ENCODE measurements at places on chromosomes 11 and 22. TPM values are rescaled to one million over a fixed set of nuclear protein-coding genes. Genes with fewer than 3 reads are reported as not detected.
A peak's percentile ranks its signal among the peaks of the same experiment; 100 is the strongest.

DNA sequence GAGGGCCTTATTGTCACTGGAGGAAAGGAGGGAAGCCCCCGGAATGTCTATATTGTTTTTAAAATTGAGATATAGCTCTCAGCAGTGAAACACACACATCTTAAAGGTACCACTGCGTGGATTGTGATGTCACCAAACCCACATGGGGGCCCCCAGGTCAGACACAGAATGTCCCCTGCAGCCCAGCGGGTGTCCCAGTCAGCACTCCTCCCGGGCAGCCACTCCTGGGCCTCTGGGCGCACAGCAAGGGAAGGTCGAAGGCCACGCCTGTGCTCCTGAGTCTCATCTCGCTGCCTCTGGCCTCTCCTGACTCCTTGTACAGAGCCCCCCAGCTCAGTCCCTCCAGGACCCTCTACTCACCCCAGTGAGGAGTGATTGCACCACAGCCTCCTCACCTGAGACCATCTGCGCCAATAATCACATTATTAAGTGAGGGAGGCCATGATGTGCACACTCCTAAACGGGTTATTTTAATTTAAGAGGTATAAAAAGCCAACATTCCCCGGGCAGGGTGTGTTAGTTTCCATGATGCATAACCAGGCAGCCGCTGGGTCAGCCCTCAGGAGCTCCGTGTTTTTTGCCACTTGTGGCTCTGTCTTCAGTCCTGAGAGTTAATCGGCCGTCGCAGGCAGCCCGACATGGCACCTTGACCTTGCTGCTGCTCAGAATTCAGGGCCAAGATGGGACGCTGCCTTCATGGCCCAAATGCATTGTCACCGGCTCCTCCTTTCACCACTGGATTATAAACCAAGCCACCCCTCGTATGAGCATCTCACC lies 1089.3 kb downstream of the BRD1 start:
- H3K27ac ChIP-seq, result no peak overlapping the region
- H3K36me3 ChIP-seq, result no peaks in the 10 kb centered on the region
- peaks cover 15% of the 10 kb centered on the region for H3K27me3 ChIP-seq

- H3K36me3 ChIP-seq, result no peaks in the 10 kb centered on the region
- no peak overlapping the region for H3K4me3 ChIP-seq
These were observed 316.7 kb downstream of the DLG2 start for GRCh38 chr11:85310479-85310878.

HMOX1 gene
- total RNA-seq, result 3.0 TPM

DNA sequence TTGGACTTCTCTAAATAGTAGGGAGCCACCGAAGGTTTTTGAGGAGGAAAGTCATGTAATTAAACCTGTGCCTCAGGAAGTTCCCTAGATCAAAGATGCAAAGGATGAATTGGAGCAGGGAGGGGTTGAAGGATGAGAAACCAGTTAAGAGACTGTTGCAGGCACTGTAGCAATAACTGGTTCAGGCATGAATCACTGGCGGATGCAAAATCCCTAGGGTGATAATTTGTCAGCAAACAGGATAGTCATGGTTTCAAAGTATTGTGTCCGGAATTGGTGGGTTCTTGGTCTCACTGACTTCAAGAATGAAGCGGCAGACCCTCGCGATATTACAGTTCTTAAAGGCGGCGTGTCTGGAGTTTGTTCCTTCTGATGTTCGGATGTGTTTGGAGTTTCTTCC lies 19.9 kb downstream of the TRIOBP start:
- DNase-seq, result no peak
- no peak overlapping the region for H3K27ac ChIP-seq
- peaks cover 2% of the 10 kb centered on the region for H3K4me1 ChIP-seq
- no peaks in the 10 kb centered on the region for H3K36me3 ChIP-seq
- no peaks in the 10 kb centered on the region for H3K27me3 ChIP-seq

DNA sequence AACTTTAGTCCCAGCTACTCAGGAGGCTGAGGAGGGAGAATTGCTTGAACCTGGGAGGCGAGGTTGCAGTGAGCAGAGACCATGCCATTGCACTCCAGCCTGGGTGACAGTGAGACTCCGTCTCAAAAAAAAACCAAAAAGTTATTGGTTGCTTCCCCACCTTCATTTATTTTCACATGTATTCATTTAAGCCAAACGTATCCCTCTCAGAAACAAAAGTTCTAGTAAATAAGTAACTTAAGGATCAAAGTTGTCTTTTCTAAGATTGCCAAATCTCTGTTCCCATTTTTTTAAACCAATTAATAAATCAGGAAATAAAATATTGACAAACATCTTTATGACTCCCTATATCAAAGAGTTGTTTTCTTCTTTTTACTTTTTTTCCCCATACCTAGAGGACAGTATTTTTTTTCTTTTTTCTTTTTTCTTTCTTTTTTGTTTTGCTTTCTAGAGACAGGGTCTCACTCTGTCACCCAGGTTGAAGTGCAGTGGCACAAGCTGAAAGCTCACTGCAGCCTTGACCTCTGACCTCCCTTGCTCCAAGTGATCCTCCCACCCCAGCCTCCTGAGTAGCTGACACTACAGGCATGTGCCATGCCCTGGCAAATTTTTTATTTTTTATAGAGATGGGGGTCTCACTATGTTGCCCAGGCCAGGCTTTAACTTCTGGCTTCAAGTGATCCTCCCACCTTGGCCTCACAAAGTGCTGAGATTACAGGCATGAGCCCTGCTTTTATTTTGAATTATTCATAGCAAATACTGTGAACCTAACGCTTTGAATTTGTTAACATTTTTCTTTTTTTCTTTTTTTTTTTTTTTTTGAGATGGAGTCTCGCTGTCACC lies 11.4 kb downstream of the ZFTA start:
- H3K4me1 ChIP-seq, result peaks cover 2% of the 10 kb centered on the region
- H3K4me3 ChIP-seq, result no peak overlapping the region
- H3K36me3 ChIP-seq, result no peaks in the 10 kb centered on the region
- DNase-seq, result no peak
- H3K27ac ChIP-seq, result no peak overlapping the region

- peak overlapping the region; percentile 59 for H3K27ac ChIP-seq
- H3K36me3 ChIP-seq, result peaks cover 7% of the 10 kb centered on the region
- peaks cover 66% of the 10 kb centered on the region for H3K27me3 ChIP-seq
These were observed 12.0 kb downstream of the OVCH2 start for GRCh38 chr11:7694235-7694634.

- no peak overlapping the region for H3K4me3 ChIP-seq
- peaks cover 54% of the 10 kb centered on the region for H3K27me3 ChIP-seq
- no peaks in the 10 kb centered on the region for H3K4me1 ChIP-seq
- no peaks in the 10 kb centered on the region for H3K36me3 ChIP-seq
- no peak overlapping the region for H3K27ac ChIP-seq
These were observed 19.1 kb downstream of the PAX6 start for GRCh38 chr11:31792036-31792435.

LIPT2 gene
- total RNA-seq, result 5.8 TPM

TBX10 gene
- not detected for total RNA-seq
